ENCODE measurements at places on chromosomes 6 and 20. TPM values are rescaled to one million over a fixed set of nuclear protein-coding genes. Genes with fewer than 3 reads are reported as not detected.

Gene DUSP15
- total RNA-seq, result not detected

Gene RSPH4A
- total RNA-seq, result 0.91 TPM

Gene PRL
- not detected for total RNA-seq

Gene IL20RA
- not detected for total RNA-seq

Gene NFKBIE
- 12.2 TPM for total RNA-seq

Gene LIN28B
- total RNA-seq, result 0.22 TPM

Gene GGT7
- total RNA-seq, result 36.5 TPM

Gene DAAM2
- total RNA-seq, result 0.07 TPM

Gene OR2J3
- total RNA-seq, result not detected

Gene PEDS1
- total RNA-seq, result 18.3 TPM

Gene MAP3K5
- 17.8 TPM for total RNA-seq

- H3K27me3 ChIP-seq, result no peaks in the 10 kb centered on the region
- H3K4me3 ChIP-seq, result no peak overlapping the region
- peaks cover 6% of the 10 kb centered on the region for H3K4me1 ChIP-seq
- DNase-seq, result no peak
- H3K27ac ChIP-seq, result no peak overlapping the region
Measured at GRCh38 chr6:25488156-25488555, 163.9 kb upstream of the SCGN start.

GRCh38 chr6:1849691-1850090 is 240.0 kb downstream of the FOXC1 start:
- no peaks in the 10 kb centered on the region for H3K4me1 ChIP-seq
- H3K36me3 ChIP-seq, result no peaks in the 10 kb centered on the region
- H3K4me3 ChIP-seq, result no peak overlapping the region
- no peaks in the 10 kb centered on the region for H3K27me3 ChIP-seq
- DNase-seq, result no peak
- H3K27ac ChIP-seq, result no peak overlapping the region

- no peaks in the 10 kb centered on the region for H3K27me3 ChIP-seq
- no peak for DNase-seq
- no peaks in the 10 kb centered on the region for H3K4me1 ChIP-seq
- no peak overlapping the region for H3K4me3 ChIP-seq
Measured at GRCh38 chr6:82144007-82144851, 103.3 kb downstream of the IBTK start.

- H3K27me3 ChIP-seq, result peaks cover 4% of the 10 kb centered on the region
- H3K36me3 ChIP-seq, result no peaks in the 10 kb centered on the region
- no peak overlapping the region for H3K27ac ChIP-seq
- no peak overlapping the region for H3K4me3 ChIP-seq
- peaks cover 39% of the 10 kb centered on the region for H3K4me1 ChIP-seq
Measured at GRCh38 chr20:4086771-4087687, 71.7 kb upstream of the RNF24 start.

- H3K4me3 ChIP-seq, result no peak overlapping the region
- no peak overlapping the region for H3K27ac ChIP-seq
- H3K36me3 ChIP-seq, result no peaks in the 10 kb centered on the region
- peaks cover under 1% of the 10 kb centered on the region for H3K4me1 ChIP-seq
Measured at GRCh38 chr20:4154958-4155411, 139.6 kb upstream of the RNF24 start.

- no peak for DNase-seq
- no peaks in the 10 kb centered on the region for H3K36me3 ChIP-seq
- H3K27ac ChIP-seq, result no peak overlapping the region
Measured at GRCh38 chr6:20279051-20279450, 66.8 kb upstream of the MBOAT1 start.

DNA sequence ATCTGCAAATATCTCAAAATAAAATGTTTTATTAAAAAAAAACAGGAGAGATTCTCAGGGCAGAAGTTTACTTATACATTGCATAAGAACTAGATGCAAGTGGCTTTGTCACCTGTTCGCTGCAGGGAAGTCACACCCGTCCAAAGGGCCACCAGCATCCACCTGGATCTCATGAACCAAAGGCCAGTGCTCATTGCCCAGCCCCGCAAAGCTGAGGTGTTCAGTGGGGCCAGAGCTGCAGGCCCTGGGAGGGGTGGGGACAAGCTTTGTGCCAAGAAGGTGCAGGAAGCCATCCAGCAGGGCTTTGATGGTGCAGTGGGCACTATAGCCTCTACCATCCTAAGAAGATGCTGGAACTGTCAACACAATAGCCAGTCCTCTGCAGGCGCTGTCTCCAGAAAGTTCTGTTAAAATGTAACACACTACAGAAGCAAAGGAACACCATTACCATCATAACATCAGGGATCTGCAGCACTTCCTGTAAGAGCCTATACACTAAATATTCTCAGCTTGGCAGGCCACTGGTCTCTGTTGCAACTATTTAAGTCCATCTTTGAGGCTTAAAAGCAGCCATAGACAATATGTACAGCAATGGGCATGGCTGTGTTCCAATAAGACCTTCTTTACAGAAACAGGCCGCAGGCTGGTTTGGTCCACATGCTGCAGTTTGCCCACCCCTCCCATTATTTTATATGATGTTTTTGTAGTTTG is 15.7 kb upstream of the CD93 start:
- H3K27me3 ChIP-seq, result no peaks in the 10 kb centered on the region
- DNase-seq, result no peak
- H3K4me3 ChIP-seq, result no peak overlapping the region
- no peaks in the 10 kb centered on the region for H3K36me3 ChIP-seq
- no peak overlapping the region for H3K27ac ChIP-seq

GRCh38 chr6:10401632-10402223 is 13.1 kb downstream of the TFAP2A start:
- H3K4me1 ChIP-seq, result peaks cover 14% of the 10 kb centered on the region
- no peak for DNase-seq
- no peaks in the 10 kb centered on the region for H3K36me3 ChIP-seq

GRCh38 chr6:163904186-163904585 is 489.7 kb downstream of the QKI start:
- H3K27ac ChIP-seq, result no peak overlapping the region
- H3K4me1 ChIP-seq, result no peaks in the 10 kb centered on the region
- H3K36me3 ChIP-seq, result no peaks in the 10 kb centered on the region
- DNase-seq, result no peak
- no peak overlapping the region for H3K4me3 ChIP-seq

DNA sequence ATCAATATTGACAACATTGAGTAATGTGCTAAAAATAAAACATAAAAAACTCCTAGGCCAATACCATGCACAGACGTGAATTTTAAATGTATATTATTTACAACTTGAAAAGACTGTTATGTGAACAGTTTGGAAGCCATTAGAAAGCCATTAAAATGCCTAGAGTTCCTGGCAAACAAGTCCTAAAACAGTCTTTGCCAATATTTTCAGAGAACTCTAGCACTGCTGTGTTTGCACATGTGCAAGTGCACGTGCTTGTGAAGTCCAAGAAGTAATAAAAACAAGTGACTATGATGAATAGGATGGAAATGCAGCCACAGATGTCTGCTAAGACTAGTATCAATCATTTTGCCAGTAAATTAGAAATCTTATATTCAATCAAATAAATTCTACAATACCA is 1447.6 kb downstream of the GRIK2 start:
- H3K36me3 ChIP-seq, result no peaks in the 10 kb centered on the region
- no peaks in the 10 kb centered on the region for H3K4me1 ChIP-seq
- no peaks in the 10 kb centered on the region for H3K27me3 ChIP-seq
- DNase-seq, result no peak
- no peak overlapping the region for H3K4me3 ChIP-seq

- no peak overlapping the region for H3K27ac ChIP-seq
- no peak for DNase-seq
- peaks cover 24% of the 10 kb centered on the region for H3K27me3 ChIP-seq
- peaks cover 8% of the 10 kb centered on the region for H3K4me1 ChIP-seq
- no peaks in the 10 kb centered on the region for H3K36me3 ChIP-seq
Measured at GRCh38 chr6:116762235-116762634, 3.3 kb downstream of the FAM162B start.

GRCh38 chr20:992801-993535 is 9.1 kb downstream of the RSPO4 start:
- DNase-seq, result no peak
- no peaks in the 10 kb centered on the region for H3K4me1 ChIP-seq
- no peak overlapping the region for H3K4me3 ChIP-seq
- H3K27ac ChIP-seq, result no peak overlapping the region

DNA sequence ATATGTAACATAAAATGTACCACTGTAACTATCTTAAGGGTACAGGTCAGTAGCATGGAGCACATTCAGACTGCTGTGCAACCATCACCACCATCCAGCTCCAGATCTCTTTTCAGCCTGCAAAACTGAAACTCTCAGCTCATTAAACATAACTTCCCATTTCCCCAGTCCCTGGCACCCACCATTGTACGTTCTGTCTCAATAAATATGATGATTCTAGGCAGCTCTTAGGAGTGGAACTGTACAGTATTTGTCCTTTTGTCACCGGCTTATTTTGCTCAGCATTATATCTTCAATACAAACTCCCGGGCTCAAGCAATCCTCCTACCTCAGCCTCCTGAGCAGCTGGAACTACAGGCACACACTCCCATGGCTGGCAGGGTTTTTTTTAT is 1.5 kb downstream of the ZC3H12D start:
- H3K4me1 ChIP-seq, result peaks cover 15% of the 10 kb centered on the region
- DNase-seq, result no peak
- H3K27me3 ChIP-seq, result no peaks in the 10 kb centered on the region
- H3K36me3 ChIP-seq, result no peaks in the 10 kb centered on the region

DNA sequence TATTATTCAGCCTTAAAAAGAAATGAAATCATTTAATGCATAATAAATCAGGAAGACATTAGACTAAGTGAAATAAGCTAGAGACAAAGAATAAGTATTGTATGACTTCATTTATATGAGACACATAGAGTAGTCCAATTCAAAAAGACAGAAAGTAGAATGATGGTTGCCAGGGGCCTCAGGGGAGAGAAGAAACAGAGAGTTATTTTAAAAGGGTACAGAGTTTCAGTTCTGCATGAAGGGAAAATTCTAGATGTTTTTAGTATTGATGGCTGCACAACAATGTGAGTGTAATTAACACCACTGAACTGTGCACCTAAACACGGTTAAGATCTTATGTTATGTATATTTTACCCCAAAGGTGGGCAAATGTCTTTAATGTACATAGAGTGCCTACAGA is 1407.9 kb upstream of the MAP3K7 start:
- no peaks in the 10 kb centered on the region for H3K4me1 ChIP-seq
- H3K27ac ChIP-seq, result no peak overlapping the region
- no peaks in the 10 kb centered on the region for H3K36me3 ChIP-seq
- no peak overlapping the region for H3K4me3 ChIP-seq
- no peak for DNase-seq
- H3K27me3 ChIP-seq, result no peaks in the 10 kb centered on the region

GRCh38 chr20:49485563-49485962 is 3.1 kb upstream of the KCNB1 start:
- no peaks in the 10 kb centered on the region for H3K36me3 ChIP-seq
- DNase-seq, result no peak
- no peak overlapping the region for H3K4me3 ChIP-seq
- peaks cover 19% of the 10 kb centered on the region for H3K4me1 ChIP-seq
- peaks cover 2% of the 10 kb centered on the region for H3K27me3 ChIP-seq

- H3K27me3 ChIP-seq, result no peaks in the 10 kb centered on the region
- no peak overlapping the region for H3K4me3 ChIP-seq
- no peak overlapping the region for H3K27ac ChIP-seq
Measured at GRCh38 chr6:168404560-168404959, 36.4 kb upstream of the SMOC2 start.

GRCh38 chr6:19734061-19734460 is 103.1 kb upstream of the ID4 start:
- H3K4me3 ChIP-seq, result no peak overlapping the region
- H3K36me3 ChIP-seq, result no peaks in the 10 kb centered on the region
- no peaks in the 10 kb centered on the region for H3K27me3 ChIP-seq
- no peak for DNase-seq

DNA sequence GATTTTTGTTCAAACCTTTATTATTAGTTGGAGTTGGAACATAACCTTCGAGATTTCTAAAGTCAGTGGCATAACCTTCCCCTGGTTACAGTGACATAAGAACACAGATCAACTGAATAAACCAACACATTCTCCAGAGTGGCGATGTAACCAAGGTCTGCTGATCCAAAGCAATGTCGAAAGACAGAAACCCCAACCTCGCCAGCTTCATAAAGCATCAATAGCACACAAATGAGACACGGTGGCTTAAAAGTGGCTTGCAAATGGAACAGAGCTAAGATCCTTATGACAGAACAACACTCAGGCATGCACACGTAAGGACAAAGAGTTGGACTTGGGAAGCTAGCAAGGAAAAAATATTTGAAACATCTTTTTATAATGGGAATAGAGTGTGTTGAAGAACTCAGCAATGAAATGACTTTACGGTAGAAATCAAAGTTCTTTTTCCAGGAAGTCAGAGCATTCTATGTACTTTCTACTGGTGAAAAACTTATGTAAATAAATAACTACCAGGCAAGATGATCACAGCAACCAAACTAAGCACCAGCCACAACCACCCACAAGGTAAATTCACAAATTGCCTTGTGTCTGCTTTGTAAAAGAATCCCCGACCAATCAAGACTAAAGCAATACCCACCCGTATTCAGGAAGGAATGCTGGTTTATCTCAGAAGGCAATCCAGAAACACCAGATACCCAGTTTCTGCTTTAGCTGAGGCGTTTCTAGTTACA is 61.0 kb upstream of the NHSL1 start:
- DNase-seq, result no peak
- H3K36me3 ChIP-seq, result no peaks in the 10 kb centered on the region
- H3K4me3 ChIP-seq, result no peak overlapping the region
- H3K27me3 ChIP-seq, result no peaks in the 10 kb centered on the region

DNA sequence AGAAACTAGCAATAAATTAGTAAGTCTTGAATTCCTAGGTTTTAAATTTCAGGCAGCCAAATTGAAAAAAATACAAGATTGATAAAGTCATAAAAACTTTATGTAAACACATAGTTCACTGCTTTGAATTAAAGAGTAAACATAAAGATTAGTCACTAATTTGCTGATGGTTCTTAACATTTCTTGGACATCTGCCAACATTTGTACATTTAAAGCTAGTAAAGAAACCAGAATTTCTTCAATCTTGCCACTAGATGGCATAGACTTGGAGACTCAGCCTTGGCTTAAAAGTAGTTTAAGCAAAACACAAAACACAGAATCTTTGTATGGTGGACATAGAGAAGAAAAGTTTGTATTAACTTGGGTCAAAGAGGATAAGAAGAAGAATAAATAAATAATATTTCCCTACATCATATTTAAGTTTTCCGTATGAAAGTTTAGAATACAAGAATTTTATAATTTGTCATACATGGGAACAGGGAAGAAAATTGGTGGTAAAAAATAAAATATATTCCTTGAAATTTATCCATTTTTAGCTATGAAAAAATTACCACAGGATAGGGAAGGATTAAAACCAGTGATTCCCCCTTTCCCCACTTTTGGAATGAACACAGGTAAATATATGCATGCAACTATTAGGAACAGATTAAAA is 41.7 kb upstream of the FAM135A start:
- H3K27me3 ChIP-seq, result no peaks in the 10 kb centered on the region
- no peaks in the 10 kb centered on the region for H3K4me1 ChIP-seq
- no peak overlapping the region for H3K27ac ChIP-seq
- no peaks in the 10 kb centered on the region for H3K36me3 ChIP-seq
- H3K4me3 ChIP-seq, result no peak overlapping the region

All from T-cell (primary cell).